Activated CD4-positive, alpha-beta T cell treated with anti-CD3 and anti-CD28 coated beads for 4 hours (primary cell): ENCODE measurements at places on chromosomes 1 and 21.
A peak's percentile ranks its signal among the peaks of the same experiment; 100 is the strongest.

GRCh38 chr1:20126806-20127440 is 7.6 kb upstream of the PLA2G2D start:
- no peak for DNase-seq

- no peak for DNase-seq
Measured at GRCh38 chr1:171762143-171762563, 19.3 kb upstream of the METTL13 start.

- DNase-seq: no peak
Measured at GRCh38 chr21:31334648-31335121, 9.4 kb downstream of the TIAM1 start.

DNA sequence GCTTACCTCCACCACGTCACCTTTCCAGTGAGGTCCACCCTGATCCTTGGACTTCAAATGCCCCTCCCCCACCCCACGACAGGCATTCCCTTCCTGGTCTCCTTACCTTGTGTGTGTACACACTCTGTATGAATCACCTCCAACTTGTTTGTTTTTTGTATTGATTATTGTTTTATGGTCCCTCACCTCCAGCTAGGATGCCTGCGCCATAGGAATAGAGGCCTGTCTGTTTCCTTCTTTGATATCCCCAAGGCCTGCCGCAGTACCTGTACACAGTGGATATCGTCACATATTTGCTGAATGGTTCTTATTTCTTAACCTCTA is 219.6 kb upstream of the POU3F1 start:
- no peak for DNase-seq

DNA sequence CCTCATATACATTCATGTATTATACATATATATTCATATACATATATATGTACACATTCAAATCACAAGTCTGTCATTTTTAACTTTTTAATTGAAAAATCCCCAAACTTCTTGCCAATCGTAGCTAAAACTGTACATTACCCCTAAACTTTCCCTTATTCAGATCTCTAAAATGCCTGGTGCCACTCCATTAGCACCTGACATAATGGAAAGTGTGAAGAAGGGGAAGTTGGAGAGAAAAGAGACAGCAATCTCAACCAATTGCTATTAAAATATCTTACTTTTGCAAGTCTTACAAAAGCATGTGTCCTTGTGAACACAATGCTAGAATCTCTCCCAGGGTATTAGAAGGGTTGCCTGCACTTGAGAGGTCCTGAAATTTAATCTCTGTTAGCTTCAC is 22.7 kb upstream of the PRKACB start:
- no peak for DNase-seq

GRCh38 chr1:174815036-174815435 is 184.7 kb upstream of the CACYBP start:
- no peak for DNase-seq

DNA sequence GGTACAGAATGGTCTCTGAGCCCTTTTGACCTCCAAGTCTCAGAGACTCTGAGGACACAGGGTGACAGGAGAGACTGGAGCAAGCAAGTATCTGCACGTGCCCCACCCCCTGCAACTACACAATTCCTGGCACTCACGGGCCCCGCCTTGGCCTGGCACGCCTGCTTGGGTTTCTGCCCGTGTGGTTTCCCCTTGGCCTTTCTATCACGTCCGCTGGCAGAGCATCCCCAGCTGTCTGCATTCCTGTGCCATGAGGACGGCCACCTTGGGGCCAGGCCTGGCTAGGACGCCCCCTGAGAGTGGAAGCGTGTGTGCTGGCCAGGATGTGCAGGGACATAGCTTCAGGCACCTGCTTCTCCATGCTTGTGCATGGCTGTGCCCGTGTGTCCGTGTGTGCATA is 14.3 kb upstream of the EDN2 start:
- no peak for DNase-seq

DNA sequence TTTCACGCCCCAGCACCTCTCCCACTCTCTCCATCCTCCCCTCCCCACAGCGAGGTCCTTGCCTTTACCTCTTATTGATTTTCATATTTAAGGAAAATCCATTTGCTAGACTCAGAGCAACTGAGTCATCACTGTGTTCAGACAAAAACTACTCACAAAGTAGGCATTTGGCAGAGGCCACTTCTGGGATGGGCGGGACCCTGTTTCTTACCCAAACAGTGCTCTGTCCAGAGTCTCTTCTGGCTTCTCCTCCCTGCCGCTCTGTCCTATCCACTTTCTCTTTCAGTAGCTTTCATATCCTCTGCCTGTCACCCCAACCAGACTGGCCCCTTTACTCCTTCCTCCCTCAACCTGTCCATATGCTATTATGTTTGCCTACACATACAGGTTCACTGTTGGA is 2.4 kb upstream of the NAV1 start:
- no peak for DNase-seq

- DNase-seq: peak; percentile 3
Measured at GRCh38 chr1:234125283-234125682, 220.8 kb downstream of the SLC35F3 start.

GRCh38 chr1:93673163-93673829 is 8.3 kb downstream of the BCAR3 start:
- no peak for DNase-seq

- no peak for DNase-seq
Measured at GRCh38 chr1:82463951-82464350, 663.2 kb downstream of the ADGRL2 start.

DNA sequence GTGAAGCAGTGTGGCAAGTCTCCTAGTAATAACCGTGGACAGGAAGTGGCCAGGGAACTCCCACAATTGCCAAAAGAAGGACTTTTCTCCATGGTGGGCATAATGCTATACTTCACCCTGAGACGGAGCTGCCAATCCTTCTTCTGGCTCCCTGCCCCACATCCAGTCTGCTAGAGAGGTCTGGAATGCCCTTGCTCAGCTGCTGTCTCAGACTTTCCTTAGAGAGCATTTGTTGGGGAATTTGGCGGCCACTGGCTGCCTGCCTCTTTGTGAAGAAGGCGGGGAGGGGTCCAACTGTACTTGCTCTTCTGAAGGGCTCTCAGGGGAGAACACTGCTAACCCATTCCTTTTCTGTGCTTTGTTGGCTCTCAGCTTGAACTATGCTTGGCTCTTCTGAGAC is 123.7 kb upstream of the EDN2 start:
- DNase-seq: no peak

DNA sequence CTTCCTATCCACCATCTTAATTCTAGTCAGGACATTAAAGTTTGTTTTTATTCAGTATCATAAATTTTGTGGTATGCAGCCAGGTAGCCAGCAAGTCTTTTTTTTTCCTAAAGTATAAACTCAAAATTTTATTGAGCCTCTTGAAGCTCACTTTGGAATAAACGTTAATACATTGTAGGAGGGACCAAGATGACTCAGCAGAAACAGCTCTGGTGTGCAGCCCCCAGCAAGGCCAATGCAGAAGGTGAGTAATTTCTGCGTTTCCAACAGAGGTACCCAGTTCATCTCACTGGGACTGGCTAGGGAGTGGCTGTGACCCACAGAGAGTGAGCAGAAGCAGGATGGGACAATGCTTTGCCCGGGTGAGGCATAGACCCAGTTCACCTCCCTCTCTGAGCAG is 9.7 kb upstream of the OR2M3 start:
- DNase-seq: no peak

DNA sequence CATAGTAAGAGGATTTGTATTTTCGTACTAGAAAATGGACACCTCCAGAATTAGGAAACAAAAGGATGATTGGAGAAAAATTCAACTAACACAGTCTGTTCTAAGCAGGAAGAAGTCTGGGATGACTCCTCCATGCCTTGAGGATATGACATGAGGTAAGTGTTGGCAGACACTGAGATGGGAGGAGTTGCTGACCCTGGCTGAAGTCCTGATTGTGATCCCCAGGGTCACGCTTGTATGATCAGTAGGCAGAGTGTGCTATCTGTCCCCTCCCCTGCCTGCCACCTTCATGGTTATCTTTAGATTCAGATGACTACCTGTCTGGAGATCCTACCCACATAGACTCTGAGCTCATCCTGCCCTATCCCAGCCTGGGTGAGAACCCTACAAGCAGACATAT is 249.1 kb downstream of the C1orf94 start:
- DNase-seq: no peak

- peak; percentile 45 for DNase-seq
Measured at GRCh38 chr1:246566813-246567645, 773 bp downstream of the CNST start.

GRCh38 chr1:215872658-215873057 is 305.6 kb downstream of the KCTD3 start:
- DNase-seq: no peak

DNA sequence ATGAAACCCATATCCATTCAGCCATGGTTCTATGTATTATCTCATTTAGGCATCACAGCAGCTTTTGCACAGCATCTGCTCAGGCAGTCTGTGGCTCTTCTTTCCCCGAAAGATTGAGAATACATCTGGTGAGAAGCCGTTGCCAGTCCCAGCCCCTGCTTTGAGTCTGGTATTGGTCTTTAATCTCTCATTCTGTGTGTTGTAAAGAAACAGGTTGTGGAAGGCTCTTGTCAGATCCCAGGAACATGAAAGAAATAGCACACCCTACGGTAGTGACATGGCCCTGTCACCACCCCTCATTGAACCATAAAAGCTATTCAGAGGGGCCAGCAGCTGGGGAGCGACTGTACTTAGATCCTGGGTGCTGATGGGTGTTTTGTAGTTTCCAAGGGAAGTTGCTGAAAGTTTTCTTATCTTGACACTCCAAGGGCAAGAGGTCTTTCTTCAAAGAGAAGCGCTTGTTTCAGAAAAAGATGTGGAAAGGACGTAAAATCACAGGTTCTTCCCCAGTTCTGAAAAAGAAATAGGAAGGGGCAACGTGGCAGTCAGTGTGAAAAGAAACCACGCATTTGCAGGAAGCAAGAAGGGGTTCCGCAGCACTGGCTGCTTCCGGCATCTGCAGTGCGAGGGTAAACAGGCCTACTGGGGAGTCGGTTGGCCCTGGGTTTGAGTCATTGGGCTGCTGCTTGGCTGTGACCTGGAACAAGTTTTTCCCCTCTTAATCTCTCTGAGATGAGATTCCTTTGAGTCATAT is 145.0 kb downstream of the DHRS3 start:
- DNase-seq: peak; percentile 81

DNA sequence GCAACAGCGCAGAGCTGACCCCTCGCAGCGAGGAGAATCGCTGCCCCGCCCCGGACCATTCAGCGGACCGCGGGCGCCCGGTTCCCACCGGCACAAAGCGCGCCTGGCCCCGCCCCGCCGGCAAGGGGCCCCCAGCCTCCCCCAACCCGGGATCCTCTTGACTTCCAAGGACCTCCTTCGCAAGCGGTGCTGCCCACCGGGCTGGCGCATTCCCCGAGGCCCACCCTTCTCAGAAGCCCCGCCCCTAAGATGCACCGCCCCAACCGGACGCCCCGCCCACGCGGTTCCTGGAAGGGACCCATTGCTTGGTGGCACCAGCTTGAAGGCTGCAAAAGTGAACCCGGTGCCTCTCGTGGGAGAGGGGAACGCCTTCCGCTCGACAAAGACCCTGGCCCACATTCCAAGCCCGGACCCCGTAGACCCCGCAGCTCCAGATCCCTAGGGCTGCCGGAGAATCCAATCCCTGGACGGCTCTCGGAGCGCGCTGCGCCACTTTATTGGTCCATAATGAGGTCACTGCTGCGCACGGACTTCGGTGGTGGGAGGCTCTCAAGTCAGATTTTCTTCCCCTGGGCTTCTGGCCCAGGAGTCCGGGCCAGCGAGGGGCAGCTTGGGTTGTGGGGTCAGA is 2.0 kb downstream of the HES3 start:
- peak; percentile 26 for DNase-seq

DNA sequence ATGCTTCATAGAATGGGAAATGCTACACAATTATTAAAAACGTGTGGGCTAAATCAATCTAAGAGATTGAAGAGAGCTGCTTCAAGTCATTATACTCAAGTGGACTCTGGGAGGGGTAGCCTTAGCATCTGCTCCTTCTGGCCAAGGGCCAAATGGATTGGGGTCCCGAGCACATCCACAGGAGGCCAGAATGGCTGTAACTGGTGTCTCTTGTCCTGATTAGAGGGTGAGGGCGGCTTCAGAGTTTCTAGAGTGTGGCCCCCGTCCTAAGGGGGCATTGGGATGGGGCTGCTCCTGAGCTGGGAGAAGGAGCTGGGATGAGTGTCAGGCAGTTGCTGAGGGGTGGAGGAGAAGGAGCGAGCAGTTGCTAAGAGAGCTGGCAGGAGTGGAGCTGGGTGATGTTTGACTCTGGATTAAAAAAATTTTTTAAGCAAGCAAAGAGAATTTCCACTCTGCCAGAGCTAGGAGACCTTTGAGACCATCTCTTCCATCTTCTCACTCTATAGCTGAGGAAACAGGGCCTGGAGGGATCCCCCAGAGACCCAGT is 71.3 kb upstream of the TLR5 start:
- DNase-seq: no peak

DNA sequence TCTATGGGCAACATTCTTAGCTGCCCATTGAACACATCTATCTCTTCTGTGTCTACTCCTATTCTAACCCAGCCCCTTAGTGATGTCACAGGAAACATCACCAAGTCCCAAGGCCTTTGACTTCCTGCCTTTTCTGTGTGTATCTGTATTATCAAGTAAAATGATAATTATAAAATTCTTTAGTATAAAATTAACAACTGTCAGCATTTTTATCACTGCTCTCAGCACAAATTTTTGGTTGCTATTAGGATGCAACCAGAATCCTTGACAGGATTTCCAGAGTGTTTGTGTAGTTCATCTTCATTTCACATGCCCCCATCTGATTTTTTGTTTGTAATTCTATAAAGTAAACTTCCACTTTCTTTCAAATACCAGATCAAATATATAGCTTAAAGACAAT is 33.8 kb downstream of the OR10Z1 start:
- no peak for DNase-seq

- no peak for DNase-seq
Measured at GRCh38 chr1:90147093-90147492, 152.2 kb downstream of the ZNF326 start.

DNA sequence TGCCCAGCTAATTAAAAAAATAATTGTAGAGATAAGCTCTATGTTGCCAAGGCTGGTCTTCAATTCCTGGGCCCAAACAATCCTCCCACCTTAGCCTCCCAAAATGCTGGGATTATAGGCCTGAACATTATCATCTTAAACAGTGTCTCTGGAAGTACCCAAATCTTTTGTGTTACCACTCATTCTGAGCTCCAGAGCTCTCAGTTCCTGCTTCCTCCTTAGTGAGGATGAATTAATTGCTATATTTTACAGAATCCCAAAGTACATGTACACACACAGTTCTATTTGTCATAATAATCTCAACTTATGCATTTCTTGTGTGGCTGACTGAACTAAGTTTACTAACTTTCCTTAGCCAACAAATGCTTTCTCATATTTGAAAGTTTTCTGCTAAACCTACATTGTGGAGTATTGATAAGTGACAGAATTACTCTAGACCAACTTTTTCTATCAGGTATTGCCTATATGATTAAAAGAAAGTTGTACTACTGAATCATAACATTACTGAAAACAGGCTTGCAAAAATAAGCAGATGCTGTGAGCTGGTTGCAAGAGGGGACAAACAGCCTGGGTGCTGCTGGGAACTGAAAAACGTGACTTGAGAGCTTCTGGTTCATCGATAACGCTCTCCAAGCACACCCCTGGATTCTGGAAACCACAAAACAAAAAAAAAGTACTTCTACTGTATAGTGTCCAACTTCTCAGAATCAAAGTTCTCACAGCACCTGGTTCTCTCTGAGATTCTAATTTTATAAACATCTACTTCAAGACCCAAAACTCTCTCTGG is 15.3 kb downstream of the VAV3 start:
- DNase-seq: no peak

GRCh38 chr1:18032172-18032859 is 75.3 kb upstream of the IGSF21 start:
- DNase-seq: no peak

- DNase-seq: peak; percentile 61
Measured at GRCh38 chr1:11650331-11650991, 3.8 kb downstream of the FBXO2 start.

GRCh38 chr1:172499636-172500141 is 33.3 kb upstream of the SUCO start:
- DNase-seq: peak; percentile 1
